ENCODE measurements at places on chromosomes 11 and 22.

DNA sequence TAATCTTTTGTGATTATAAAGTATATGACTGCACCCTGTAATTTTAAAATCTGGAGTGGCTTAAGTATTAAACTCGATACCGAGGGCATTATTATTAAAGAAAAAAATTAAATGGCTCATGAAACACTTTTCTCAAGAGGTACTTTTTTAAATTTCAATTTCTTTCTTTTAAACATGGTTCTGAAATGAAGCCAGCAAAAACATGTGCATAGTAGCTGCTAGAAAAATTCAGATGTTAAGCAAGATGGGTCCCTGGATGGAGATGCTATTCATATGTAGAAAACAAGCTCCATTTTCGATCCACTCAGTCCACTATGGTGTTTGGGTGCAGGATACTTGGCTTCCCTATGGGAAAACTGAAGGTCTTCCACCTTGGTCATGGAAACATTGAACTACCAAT lies 189.5 kb downstream of the PGR start:
- no peak for DNase-seq

- DNase-seq, result no peak
These were observed 798.0 kb downstream of the NTM start for GRCh38 chr11:132168344-132168981.

GRCh38 chr11:60813324-60813723 lies 28.2 kb downstream of the MS4A10 start:
- no peak for DNase-seq

DNA sequence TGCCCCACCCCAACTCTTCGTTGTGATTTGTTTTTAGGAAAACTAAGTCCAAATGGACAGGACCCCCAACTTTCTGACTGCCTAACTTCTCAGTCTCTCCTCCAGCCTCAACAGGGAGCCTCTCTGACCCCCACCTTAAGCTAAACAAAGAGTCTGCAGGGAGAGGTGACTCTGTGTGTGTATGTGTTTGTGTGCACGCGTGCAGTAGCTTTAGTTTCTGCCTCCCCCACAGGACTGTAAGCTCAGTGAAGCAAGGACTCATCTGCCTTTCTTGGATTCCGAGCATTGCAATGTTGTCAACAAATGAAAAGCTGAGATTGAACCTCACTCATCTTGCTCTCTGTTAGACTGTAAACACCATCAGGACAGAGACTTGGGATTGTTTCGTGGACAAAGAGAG lies 7.9 kb downstream of the SNAP29 start:
- DNase-seq, result no peak

DNA sequence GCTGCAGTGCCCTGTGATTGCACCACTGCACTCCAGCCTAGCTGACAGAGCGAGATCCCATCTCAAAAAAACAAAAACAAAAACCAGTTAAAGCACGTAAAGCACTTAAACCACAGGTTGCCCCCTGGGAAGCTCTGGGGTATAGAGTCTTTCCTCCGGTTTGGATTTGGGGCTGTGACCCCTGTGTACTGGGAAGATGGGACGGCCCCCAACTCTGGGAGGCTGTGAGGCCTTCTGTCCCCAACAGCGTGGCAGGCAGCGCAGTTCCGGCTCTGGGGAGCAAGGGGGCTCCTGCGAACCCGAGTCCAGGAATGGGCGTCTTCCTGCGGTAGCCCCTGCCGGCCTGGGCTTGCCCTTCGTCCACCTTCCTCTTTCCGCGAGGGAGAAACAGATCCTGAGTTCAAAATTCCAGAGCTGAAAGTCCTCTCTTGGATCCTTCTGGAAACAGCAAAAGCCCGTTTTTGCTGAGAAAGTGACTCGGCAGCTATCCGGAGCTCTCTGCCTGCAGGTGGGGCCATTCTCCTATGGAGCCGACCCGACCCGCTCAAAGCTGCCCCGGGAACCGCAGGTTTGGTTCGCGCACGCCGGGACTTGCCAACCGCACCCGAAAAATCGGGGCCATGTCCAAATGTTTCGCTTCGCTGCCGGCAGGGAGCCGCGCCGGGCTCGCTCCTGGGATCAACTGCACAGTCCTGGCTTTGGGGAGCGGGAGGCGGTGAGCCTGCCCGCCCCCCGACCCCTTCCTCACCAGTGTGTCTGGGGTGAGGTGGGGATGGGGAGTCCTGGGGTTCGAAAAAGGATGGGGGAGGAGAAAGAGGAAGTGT lies 36.3 kb upstream of the POLA2 start:
- peak; percentile 58 for DNase-seq

DNA sequence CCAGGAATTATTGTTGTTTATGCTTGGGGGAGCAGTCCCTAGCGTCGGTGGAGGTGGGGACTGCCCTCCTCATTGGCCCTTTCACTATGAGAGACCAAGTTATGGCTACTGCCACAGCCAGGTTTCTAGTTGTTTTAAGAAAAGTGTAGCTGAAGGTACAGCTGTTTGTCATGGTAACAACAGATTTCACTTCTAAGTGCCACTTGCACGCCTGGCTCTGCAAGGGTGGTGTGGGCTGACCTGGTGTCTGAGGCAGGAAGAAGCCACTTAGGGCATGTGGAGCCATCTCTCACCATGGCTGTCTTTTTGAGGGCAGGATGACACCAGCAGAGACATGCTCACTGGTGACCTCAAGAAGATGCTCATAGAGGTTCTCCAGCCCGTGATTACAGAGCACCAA lies 46.3 kb upstream of the MPEG1 start:
- no peak for DNase-seq

DNA sequence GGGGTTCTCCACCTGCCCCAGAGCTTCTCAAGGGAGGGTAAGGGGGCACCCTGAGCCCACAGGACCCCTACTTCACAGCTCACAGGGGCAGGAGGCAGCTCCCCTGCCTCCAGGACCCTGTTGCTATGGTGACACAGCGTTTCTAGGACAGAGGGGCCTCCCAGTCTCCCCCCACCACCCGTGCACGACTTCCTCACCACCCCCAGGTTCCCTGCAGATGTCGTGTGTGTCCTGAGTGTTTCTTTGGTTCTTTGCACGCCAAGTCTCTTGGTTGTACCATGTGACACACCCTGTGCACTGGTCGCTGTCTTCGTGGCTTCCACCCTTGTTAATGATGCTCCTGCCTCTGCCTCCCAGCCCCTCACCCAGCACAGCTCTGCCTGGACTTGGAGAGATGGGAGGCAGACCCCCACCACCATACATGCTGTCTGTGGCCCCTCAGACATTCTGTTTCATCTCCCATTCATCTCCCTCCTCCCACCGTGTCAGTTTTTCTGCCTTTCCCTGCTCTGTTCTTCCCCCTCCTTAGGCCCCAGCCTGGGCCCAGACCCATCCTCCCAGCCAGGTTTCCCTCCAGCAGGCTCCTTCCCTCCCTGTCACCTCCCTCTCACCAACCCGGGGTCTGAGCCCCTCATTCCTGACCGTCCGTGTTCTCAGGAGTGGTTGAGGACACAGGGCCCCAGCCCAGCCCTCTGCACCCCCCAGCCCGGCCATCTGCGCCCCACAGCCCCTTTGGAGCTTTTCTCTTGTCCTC lies 24.5 kb upstream of the RAB1B start:
- no peak for DNase-seq

GRCh38 chr11:83037877-83038276 lies 33.8 kb downstream of the RAB30 start:
- no peak for DNase-seq

DNA sequence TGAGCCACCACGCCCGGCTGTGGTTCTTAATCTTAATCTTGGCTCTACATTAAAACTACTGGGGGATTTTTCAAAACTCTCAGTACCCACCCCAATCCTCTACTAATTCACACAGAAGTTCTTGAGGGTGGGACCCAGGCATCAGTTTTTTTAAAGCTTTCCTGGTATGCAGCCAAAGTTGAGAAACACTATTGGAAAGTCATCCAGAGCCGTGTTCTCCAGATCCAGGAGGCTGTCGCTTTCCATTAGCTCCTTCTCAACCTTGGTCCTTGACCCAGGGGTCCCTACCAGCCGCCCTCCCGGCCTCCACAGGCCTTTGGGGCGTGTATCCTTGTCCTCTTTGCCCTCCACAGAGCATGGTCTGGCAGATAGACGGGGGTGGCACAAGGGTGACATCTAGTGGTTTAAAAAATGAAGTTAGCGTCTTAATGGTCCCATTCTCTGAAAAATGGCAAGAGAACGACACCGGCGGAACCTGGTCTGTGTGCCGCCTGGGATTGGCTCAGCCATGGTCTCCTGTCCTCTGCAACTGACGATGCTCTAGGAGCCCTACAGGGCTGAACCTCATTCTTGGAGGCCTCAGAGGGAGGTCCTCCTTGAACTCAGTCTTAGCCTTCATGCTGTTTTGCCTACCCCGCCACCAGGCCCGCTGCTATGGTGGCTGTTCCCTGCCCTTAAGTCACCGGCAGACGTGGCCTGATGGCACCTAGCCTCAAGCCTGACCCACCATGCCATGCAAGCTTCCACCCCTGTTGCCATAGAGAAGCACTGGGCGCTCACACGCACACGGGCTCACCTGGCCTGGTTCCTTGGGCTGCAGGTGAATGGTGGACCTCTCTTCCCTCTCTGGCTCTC lies 152.0 kb upstream of the SYN3 start:
- no peak for DNase-seq

- no peak for DNase-seq
These were observed 3.9 kb downstream of the MFNG start for GRCh38 chr22:37482244-37482643.

Data from stimulated activated CD4-positive, alpha-beta T cell treated with anti-CD3 and anti-CD28 coated beads, Interleukin-12 subunit alpha, Interleukin-12 subunit beta, amount 100 ng/mL, for 4 hours (primary cell).